ENCODE measurements at places on chromosomes 3 and 15.

DNA sequence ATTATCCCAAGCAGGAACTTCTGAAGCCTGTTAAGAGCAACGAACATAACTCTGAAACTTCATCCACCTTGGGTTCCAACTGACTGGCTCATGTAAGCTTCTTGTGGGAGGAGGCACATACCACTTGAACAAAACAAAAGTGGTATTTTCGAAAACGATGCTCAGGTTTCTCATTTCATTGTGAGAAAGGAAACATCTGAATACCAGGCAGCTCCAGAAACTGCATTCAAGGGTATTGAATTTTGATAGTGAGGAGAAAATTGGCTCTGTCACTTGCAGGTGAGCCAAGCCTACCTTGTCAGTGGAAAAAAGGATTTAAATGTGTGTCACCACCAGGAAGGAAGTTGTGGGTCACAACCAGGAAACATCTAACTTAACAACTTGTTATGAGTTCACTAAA lies 218.1 kb upstream of the SATB1 start:
- no peak for DNase-seq

DNA sequence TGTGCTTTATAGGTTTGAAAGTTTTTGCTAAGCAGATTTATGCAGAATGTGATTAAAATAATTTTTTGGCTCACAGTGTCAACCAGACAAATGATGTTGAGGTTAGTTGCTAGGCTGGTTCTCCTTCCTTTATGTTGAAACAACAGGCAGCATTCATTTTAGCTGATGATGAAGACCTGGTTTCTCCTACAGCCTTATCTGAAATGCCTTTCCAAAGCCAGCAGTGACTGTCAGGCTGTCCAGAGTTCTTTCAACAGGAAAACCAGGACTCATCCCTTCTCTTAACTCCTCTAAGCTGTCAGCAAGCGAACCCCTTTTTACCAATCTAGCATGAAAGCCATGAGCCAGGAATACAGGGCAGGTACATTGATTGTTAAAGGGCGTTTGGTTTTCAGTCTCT lies 84.1 kb downstream of the ZNF609 start:
- no peak for DNase-seq

DNA sequence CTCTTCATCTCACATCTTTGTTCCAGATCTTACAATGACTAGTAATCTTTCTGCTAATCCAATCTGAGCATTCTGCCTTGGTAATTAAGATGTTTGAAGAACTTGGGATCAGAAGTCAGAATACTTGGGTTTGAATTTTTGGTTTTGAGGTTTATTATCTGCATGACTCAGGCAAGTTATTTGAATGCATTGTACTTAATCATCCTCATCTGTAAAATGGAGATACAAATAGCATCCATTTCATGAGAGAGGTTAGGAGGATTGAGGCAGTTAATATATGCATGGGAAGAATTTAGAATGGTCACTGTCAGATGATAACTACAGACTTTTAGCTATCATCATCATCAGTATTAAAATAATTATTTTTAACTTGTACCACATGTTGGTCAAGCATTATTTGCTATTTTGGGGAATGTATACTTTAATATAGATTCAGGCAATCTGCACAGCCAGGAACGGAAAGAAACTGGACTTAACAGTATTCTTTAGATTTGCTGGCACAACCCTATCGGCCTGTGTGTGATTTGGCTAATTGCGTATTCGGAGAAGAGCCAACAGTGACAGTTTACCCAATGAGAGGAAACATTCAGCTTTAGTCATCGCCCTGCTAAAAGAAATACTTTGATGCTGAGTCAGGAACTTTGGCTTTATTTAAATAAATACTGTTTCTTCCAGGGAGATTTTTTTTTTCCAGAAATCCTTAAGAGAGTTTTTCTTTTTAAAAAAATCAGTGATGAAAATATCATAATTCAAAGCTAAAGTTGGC lies 600.0 kb downstream of the ROBO1 start:
- no peak for DNase-seq

DNA sequence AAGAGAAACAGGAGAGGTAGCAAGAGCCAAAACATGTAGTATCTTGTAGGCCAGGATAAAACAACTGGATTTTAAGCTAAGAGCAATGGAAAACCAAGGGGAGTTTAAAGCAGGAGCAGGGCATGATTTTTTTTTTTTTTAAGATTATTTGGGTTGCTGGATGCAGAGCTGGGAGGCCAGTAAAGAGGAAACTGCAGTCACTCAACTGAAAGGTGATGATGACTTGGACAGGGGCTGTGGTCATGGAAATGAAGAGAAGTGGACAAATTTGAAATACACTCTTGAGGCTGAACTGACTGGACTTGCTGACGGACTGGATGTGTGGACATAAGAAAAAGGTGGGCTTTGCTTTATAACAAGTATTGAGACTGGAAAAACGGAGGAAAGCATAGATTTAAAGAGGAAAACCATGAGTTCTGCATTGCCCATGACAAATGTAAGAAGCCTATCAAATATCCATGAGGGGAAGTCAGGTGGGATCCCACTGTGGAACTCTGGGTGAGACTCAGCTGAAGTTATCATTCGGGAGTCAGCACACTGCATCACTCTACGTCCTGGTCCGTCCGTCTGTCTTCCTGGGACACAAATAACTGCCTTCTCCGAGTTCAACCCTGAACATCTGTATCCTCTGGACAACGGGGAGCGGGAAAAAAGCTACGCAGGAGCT lies 688 bp downstream of the XPC start:
- no peak for DNase-seq

DNA sequence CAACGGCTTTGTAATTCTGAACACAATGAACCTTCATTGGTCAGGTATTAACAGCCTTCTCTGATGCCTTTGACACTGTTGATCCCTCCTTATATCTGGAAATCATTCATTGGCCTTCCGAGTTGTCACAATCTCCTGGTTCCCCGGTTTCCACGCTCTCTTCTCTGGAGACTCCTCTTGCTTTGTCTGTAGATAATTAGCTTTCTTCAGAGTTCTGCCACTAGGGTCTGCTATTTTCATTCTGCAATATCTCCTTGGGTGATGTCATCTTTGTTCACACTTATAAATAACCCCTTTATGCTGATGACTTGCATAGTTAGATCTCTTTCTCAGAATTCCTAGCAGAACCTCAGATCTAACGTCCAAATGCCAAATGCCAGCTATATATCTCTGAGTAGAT lies 583.8 kb upstream of the ZNF717 start:
- no peak for DNase-seq

DNA sequence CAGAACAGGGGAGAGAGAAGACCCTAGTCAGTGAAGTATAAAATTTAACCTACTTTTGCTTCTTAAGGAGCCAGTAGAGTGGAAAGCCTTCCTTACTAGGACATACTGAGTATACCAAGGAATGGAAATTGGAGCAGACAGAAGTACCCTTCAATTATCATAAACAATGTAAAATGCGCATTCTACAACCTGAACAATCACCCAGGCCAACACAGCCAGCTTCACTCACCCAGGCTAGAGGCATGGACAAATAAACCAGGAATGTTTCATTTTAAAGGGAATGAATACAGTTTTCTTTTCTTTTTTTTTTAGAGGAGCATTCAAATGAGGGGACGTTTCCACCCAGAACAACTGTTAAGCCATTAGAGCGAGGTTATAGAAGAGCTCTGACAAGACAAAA lies 41.9 kb upstream of the PLXND1 start:
- no peak for DNase-seq

DNA sequence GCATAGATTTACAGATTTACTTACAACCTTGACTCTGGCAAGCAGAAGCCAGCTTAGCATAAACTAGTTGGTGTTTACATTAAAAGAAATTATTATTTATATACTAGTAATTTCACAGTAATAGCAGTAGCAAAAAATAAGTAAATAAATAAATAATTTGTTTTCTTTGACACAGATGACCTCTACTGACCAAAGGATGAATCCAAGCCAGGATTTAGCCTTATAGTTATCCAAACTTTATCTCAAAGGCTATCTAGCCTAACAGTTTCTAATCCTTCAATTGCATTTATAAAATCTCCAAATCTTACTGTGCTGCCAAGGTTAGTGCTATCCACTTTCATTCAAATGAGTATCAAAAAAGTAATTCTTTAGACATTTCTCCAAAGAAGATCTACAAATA lies 64.3 kb downstream of the FRMD5 start:
- no peak for DNase-seq

DNA sequence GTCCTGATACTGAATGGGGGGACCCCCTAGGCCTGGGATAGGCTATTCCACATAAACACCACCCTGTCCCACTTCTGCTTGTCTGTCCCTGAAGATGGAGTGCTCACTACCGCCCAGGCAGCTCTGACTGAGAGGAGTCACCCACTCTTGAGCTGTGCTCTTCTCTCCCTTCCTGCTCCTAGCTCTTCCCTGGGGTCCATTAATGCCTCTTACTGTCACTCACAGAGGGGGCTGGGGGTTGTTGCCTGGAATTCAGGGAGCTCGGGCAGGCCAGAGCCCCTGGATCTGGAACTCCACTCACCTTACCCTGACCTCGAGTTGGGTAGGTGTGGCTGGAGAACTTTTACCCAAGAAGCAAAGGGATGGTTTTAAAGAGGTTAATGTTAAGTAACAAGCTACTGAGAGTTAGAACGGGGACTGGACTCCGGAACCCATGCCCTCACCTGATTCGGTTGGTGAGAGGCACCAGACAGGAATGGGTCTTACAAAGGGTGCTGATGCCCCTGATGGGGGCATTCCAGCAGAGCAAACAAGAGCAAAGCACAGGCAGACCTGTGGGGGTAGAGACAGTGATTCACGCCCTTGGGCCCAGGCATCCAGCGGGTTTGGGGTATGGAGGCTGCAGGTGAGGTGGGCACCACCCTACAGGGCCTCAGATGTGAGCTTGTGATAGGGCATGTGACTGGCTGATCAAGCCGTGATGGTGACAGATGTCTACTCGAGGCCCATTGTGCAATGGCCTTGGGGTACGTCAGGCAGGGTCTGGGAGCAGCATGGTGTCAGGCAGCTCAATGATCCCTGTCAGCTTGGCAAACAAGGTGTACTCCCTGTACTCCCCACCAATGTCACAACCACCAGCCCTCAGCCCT lies 5.4 kb downstream of the NBEAL2 start:
- DNase-seq: no peak

GRCh38 chr3:155431856-155432570 lies 138.5 kb upstream of the STRIT1 start:
- DNase-seq: no peak

- DNase-seq: no peak
These were observed 3.0 kb downstream of the SPATA16 start for GRCh38 chr3:173138026-173138425.

- DNase-seq: no peak
These were observed 129.8 kb downstream of the SLC25A26 start for GRCh38 chr3:66350601-66351000.

- DNase-seq: no peak
These were observed 30.8 kb upstream of the CPB1 start for GRCh38 chr3:148796799-148797198.

DNA sequence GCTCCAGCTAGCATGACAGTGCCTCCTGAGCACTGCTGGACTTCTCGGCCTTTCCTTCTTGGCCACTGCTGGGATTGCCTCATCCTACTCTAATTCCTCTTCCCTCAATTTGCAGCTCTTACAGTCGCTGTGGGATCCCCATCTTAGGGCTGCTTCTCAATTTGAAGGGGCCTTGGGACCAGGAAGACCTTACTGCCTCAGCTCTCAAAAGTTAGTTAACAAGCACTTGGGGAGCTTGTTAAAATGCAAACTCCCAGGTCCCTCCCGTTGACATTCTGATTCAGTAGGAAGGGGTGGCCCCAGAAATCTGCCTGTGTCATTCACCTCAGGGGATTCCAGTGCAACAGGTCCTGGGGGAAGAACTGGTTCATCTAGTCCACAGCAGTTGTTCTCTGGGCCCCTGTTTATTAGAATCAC lies 14.8 kb downstream of the BDH1 start:
- no peak for DNase-seq

GRCh38 chr3:194785315-194785714 lies 99.6 kb downstream of the FAM43A start:
- DNase-seq: no peak

GRCh38 chr3:126620738-126621137 lies 34.2 kb downstream of the TXNRD3 start:
- no peak for DNase-seq

- DNase-seq: no peak
These were observed 24.9 kb upstream of the GNB4 start for GRCh38 chr3:179476215-179476614.

- DNase-seq: no peak
These were observed 53.2 kb downstream of the LIPC start for GRCh38 chr15:58484791-58485600.

GRCh38 chr3:187013159-187013716 lies 82.9 kb downstream of the ST6GAL1 start:
- DNase-seq: no peak

DNA sequence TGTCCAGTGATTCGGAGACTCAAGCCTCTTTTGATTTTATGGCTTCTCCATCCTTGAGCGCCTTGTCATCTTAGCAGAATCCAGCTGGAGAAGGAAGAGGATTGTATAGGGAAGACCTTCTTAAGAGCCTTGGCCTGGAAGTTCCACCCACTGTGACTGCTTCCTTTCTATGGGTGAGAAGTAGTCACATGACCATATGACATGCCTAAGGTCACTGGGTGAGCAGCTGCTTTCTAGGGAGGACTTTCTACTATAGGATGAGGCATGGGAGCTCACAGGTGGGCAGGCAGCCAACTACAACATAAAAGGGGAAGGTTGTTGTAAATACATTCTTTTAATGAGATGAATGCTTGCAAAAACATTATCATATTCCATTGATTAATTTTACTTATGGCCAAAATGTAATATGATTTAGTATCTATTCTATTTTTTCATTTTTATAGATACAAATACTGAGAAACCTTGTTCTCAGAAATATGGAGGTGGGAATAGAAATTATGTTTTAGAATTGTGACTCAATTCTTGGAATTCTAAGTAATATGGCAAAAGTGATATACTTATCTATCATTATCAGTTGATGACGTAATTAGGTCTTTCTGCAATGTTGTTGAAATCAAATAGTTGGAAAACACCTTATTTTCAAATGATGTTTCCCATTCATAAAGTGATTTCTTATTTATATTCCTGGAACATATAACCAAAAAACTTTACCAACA lies 53.6 kb upstream of the MINAR1 start:
- DNase-seq: no peak

DNA sequence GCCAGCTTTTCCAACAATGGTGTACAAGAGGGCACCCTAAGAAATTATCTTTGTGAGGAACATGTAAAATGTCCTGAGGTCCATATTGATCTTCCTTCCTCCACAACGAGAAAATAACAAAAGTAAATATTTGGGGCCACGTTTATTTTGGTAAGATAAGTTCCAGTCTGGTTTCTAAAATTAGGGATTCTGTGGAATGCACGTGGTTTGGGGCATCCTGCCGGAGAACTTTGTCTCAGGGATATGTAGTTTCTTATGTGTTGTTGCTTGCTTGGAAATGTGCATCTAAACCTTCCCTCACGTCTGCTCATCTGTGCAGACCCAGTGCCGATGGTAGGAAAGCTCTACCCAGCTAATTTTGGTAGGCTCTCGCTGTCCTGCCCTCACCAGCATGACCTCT lies 62.8 kb downstream of the CTDSPL start:
- no peak for DNase-seq

DNA sequence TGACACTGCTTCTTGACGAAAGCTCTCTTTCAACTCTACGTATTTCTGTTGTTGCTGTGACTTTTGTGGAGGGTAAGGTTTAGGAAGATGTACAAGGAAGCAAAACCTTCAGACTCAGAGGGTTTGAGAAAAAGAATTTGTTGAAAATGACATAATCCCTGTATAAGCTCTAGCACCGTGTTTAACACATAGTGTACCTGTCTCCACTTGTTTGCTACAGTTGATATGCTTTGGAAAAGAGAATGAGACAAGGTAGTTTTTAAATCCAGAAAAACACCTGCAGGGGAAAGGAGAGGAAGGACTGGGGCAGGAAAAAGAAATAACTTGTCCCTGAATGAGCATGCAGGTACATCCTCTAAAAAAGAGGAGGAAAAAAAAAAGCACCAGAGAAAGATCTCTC lies 29.6 kb upstream of the CP start:
- no peak for DNase-seq
